ENCODE measurements at places on chromosomes 7 and 10.

GRCh38 chr7:139660317-139661042 is 117.3 kb downstream of the HIPK2 start:
- no peak for DNase-seq

- DNase-seq = peak; percentile 26
Measured at GRCh38 chr10:69885379-69886013, 83.8 kb downstream of the COL13A1 start.

- DNase-seq = no peak
Measured at GRCh38 chr10:116526219-116526618, 19.5 kb upstream of the PNLIP start.

- no peak for DNase-seq
Measured at GRCh38 chr7:14766747-14767146, 135.8 kb downstream of the DGKB start.

GRCh38 chr10:127687548-127687947 is 49.4 kb upstream of the FOXI2 start:
- no peak for DNase-seq

DNA sequence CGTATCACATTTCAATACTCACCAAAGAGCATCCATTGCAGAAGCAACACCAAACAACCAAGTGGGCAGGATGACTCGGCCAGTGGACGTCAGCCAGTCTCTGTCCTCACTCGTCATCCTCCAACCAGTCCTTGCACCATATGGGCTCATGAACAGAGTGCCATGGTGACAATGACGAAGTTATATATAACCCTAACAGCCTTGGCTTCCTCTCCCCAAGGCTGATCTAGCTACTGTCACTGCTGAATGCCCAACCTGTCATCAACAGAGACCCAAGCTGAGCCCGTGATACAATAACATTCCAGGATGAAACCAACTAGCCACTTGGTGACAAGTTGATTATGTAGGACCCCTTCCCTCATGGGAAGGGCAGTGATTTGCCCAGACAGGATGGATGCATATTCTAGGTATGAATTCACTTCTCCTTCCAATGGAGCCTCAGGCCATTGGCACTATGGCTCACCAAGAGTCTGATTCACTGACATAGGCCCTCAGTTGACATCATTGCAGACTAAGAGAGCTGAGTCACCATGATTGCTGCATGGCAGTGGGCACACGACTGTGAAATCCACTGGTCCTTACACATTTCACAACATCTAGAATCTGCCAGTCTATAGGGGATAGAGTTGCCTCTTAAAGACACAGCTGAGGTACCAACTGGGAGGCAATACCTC is 26.3 kb upstream of the PPIF start:
- peak; percentile 97 for DNase-seq

DNA sequence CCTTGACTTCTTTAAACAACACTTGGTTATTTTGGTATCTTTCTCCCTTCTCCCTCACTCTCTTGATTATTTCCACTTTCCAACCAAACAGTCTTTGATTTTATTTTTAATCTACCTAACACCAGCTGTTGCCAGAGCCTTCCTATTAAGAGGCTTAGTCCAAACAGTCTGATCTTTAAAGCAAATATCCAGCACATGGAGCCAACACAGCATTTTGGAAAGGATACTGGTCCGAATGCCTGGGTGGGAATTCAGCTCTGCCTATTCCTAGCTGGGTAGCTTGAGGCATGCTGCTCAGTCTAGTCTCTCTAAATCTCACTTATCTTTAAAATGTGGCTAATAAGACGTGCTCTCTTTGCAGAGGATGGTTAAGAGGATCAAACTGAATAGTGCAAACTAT is 129.3 kb downstream of the NRCAM start:
- no peak for DNase-seq

GRCh38 chr10:87671139-87671815 is 11.6 kb downstream of the PAPSS2 start:
- no peak for DNase-seq

GRCh38 chr10:112805701-112806100 is 144.3 kb upstream of the TCF7L2 start:
- DNase-seq = no peak

GRCh38 chr7:69790977-69791724 is 192.9 kb downstream of the AUTS2 start:
- no peak for DNase-seq

DNA sequence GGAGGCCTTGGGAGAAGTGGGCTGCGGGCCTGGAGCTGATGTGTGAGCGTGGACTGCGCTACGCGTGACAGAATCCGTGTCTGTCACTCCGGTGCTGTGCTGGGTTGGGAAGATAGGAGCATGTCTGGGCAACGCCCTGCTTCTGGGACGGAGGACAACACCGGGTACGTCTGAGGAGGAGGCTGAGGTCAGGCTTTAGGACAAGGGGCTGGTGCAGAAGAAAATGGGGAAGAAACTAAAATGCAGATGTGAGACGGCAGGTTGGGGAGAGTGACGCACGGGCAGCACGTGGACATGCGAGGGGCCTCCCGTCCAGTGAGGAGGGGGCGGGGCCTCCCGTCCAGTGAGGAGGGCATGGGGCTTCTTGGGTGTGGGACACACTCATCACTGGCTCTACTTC is 207.4 kb downstream of the DNAJB6 start:
- DNase-seq = no peak

- DNase-seq = no peak
Measured at GRCh38 chr7:329691-330281, 39.8 kb downstream of the FOXL3 start.

- peak; percentile 63 for DNase-seq
Measured at GRCh38 chr7:18494821-18495408, 634 bp upstream of the HDAC9 start.

DNA sequence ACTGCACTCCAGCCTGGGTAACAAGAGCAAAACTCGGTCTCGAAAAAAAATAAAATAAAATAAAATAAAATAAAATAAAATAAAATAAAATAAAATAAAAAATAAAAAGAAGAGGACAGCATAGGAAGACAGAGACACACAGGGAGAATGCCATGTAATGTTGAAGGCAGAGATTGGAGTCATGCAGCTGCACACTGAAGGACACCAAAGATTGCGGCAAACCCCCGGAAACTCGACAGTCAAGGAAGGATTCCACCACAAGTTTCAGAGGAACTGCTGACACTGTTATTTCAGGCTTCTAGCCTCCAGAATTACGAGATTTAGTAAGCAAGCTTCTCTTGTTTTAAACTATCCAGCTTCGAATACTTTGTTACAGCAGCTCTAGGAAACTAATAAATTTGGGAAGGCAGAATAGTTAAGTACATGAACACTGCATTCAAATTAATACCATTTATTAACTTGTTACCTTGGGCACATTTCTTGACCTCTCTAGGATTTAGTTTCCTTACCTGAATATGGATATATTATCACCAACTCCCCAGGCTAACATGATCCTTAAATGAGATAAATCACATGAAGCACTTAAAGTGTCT is 9.5 kb downstream of the CPED1 start:
- no peak for DNase-seq

DNA sequence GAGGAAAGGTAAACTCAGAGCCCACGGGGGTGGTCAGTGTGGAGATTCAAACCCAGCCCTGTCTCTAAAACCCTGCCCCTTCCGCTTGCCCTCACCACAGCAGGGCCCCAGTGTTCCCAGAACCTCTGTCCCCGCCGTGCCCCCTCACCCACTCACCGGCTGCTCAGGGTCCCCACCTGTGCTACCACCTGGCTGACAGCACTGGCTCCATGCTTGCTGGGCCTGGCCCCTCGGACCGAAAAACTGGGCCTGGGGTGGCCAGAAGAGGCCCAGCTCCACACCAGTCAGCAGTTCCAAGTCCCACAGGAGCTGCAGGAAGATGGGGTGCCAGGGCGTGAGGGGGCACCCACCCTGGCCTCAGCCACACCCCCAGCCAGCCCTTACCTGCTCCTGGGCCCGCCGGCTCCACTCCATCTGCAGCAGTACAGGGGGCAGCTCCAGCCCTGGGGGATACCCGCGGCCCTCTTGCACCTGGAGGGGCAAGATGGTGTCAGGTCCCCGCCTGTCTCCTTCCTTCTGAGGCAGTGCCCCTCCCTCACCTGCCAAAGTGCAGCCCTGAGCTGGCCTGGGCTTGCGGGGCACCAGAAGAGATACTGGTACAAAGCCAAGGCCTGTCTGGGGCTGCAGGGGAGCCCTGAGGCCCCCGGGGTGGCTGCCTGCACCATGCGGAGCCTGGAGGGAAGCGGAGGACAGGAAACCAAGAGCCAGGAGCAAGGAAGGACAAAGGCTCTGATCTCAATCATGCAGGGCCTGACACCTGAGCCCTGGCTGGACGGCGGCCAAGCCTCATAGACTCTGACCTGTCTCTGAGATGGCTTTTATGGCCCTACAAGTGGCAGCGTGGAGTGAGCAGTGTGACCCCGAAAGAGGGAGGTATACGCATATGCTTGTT is 11.7 kb downstream of the ATP6V1F start:
- DNase-seq = no peak

DNA sequence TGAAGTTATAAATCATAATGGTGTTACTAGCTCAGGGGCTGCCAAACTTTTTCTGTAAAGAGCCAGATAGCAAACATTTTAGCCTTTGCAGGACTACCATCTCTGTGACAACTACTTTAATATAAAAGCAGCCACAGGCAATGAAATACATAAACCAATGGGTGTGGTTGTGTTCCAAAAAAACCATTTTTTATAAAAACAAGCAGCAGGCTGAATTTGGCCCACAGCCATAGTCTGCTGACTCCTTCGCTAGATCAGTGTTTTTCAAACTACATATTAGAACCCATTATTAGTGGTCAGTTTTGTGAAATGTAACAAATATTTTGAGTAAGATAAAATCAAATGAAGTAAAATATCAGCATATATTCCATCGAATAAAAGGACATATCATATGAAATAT is 13.6 kb downstream of the GNG11 start:
- peak; percentile 39 for DNase-seq

GRCh38 chr10:31404640-31405039 is 85.6 kb downstream of the ZEB1 start:
- DNase-seq = peak; percentile 23

DNA sequence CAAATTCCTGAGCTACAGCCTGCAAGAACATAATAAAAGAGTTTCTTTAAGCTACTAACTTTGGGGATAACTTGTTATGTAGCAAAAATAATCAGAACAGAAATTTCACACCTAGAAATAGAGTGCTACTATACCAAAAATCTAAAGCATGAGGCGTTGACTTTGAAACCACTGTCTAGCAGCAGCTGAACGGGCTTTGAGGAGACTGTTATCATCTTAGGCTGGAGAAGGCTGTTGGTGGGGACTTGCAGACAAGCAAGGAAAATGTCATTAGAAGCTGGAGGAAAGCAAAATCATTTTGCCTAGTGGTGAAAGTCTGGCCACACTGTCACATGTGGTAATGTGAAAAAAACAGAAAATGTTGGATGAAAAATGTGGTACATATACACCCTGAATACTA is 48.4 kb upstream of the ST8SIA6 start:
- no peak for DNase-seq

DNA sequence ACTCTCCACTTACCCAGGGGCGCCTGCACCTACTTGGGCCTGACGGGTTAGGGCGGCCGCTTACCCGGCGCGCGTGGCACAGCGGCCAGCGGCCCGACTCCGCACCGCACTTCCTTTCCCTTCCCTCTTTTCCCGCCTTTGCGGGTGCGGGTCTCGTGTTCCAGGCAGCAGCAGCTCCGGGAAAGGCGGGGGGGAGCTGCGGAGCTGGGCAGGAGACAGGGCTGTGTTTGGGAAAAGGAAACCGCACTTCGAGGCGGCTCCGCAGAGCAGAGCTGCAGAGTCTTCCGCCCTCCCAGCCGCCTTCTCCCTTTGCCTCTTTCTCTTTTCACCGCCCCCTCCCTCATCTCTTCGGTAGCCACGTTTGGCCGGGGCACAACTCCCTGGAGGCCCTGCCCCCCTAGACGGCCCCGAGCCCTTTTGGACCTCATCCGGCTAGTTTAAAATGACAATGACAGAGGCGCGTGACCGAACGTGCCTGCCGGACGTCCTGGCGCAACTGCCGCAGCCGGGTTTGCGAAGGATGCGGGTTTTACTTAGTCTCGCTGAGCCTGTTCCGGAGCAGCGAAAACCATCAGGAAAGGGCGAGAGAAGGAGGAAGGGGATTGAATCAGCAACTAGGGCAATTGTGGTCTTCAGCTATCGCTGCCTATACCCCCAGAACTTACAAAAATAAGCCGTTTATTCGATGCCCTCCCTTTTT is 7.9 kb upstream of the PAX2 start:
- no peak for DNase-seq

GRCh38 chr10:17659365-17659764 is 15.4 kb downstream of the STAM start:
- no peak for DNase-seq

GRCh38 chr7:5594616-5595544 is 171.2 kb upstream of the TNRC18 start:
- peak; percentile 32 for DNase-seq

GRCh38 chr10:12615296-12616220 is 266.2 kb downstream of the CAMK1D start:
- DNase-seq = no peak

- DNase-seq = no peak
Measured at GRCh38 chr10:64306729-64307327, 785.6 kb downstream of the REEP3 start.

GRCh38 chr7:11831736-11832495 is at the start of gene THSD7A:
TSS of gene THSD7A (minus strand) at chr7:11832198. CDS start at chr7:11831946, 252 bp downstream.
- DNase-seq = peak; percentile 74

GRCh38 chr10:114920459-114920858 is 17.5 kb upstream of the TRUB1 start:
- no peak for DNase-seq

GRCh38 chr7:91852263-91852741 is 28.2 kb downstream of the MTERF1 start:
- DNase-seq = peak; percentile 14

- no peak for DNase-seq
Measured at GRCh38 chr7:11300241-11300640, 326.6 kb downstream of the PHF14 start.

- DNase-seq = no peak
Measured at GRCh38 chr7:96328016-96328415, 6.1 kb upstream of the SLC25A13 start.

GRCh38 chr10:29048506-29048905 is 240.4 kb upstream of the LYZL1 start:
- DNase-seq = no peak

GRCh38 chr10:47423476-47423875 is 39.4 kb upstream of the ZNF488 start:
- no peak for DNase-seq

DNA sequence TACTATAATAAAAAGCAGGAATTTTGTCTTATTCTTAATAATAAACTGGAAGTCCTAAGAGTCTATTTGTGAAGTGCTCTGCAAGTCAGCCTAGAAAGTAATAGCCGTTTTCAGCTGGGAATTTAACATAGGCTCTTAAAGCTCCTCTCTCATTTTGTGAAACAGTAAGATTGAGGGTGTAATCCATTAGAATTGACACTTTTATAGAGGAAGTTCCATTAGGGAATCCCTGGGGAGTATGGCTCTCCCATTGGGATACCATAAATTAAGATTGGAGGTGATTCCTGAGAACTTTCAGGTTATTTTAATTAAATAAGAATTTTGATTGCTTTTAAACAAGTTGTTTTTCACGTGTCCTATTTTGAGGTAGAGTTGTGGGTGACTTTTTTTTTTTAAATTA is 68.0 kb downstream of the EXOC4 start:
- DNase-seq = no peak

GRCh38 chr7:41568135-41568534 is 134.8 kb downstream of the INHBA start:
- DNase-seq = no peak

GRCh38 chr7:89607792-89608191 is 546.5 kb upstream of the STEAP1 start:
- DNase-seq = no peak

- DNase-seq = no peak
Measured at GRCh38 chr10:127234306-127234800, 38.0 kb upstream of the INSYN2A start.
